ENCODE measurements at places on chromosomes 3 and 15.
A peak's percentile ranks its signal among the peaks of the same experiment; 100 is the strongest.

DNA sequence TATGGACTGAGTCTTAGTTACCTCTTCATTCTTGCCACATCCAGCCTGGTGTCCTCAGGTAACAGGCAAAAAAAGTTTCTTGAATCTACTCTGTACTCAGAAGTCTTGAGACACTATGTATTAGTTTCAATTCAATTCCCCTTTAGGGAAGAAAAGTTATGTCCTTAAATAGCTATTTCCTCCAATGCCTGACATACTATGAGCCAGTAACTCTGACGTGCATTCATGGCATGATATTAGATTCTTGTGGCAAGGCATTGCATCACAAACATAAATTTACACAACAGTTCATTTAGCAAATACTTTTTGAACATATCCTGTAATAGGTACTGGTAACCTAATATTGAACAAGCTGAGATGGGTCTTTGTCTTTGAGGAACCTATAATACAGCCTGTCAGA lies 109.3 kb upstream of the FOXB1 start:
- no peak for DNase-seq

- no peak for DNase-seq
Measured at GRCh38 chr3:53616321-53616720, 121.9 kb downstream of the CACNA1D start.

DNA sequence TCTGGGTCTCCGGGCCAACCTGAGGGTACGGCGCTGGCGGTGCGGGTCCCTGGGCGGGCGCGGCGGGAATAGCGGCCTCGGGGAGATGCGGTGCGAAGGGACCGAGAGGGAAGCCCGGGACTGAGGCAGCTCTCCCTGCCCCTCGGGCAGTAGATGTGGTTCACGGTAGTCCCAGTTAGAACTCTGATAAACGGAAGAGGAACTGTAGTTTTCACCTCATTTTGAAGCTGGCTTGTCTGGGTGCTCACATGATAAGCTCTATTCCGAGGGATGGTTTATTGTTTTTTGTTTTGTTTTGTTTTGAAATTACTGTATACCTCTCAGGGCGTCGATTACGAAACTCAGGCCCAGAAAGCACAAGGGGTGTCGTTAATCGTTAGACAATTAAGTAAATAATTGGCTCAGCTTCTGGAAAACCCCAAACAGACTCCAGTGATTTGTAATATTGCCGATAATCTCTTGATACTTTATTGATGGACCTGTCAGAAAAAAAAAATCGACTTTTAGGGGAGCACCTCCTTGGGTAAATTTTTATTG lies 413 bp downstream of the NUSAP1 start:
- peak; percentile 34 for DNase-seq

- DNase-seq, result no peak
Measured at GRCh38 chr15:40349163-40349562, 1.7 kb upstream of the PHGR1 start.

DNA sequence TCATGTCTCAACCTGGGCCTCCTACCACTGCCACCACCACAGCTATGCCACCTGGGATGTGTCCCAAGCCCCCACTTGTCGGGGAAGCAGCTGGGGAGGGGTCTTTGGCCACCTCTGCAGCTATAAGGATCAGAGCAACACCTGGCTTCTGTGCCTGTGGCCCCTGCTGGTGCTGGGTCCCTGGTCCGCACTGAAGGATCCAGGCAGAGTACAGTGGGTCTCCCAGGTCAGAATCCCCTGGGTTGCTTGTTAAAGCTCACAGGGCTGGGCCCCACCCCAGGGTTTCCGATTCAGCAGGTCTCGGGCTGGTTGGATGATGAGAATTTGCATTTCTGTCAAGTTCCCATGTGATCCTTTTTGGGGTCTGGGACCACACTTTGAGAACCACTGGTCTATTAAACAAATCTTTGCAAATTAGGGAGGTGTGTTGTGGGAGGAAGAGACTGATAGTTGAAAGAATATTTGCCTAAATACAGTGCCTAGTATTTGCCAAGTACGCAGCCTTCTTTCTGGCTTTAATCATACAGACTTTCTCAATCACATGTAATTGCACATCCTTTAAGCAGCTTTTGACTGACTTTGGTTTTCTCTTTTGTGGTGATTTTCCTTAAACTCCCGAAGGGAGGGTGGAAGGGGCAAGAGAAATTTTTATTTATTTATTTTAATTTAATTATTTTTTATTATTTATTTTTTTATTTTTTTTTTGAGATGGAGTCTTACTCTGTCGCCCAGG lies 127.3 kb downstream of the IGF1R start:
- DNase-seq, result no peak

All from NCI-H446 (cell line).